Right ventricle myocardium inferior (tissue), 1 donor: ENCODE measurements at places on chromosomes 2 and 18. TPM values are rescaled to one million over a fixed set of nuclear protein-coding genes. Genes with fewer than 3 reads are reported as not detected.

The ICOS gene
- not detected for total RNA-seq

The B3GNT7 gene
- total RNA-seq = 9.1 TPM

The SCN9A gene
- 1.8 TPM for total RNA-seq

The UGT1A1 gene
- total RNA-seq = not detected

The NT5DC4 gene
- not detected for total RNA-seq

The DNAJC5G gene
- total RNA-seq = 1.9 TPM

The CD28 gene
- total RNA-seq = 0.78 TPM

DNA sequence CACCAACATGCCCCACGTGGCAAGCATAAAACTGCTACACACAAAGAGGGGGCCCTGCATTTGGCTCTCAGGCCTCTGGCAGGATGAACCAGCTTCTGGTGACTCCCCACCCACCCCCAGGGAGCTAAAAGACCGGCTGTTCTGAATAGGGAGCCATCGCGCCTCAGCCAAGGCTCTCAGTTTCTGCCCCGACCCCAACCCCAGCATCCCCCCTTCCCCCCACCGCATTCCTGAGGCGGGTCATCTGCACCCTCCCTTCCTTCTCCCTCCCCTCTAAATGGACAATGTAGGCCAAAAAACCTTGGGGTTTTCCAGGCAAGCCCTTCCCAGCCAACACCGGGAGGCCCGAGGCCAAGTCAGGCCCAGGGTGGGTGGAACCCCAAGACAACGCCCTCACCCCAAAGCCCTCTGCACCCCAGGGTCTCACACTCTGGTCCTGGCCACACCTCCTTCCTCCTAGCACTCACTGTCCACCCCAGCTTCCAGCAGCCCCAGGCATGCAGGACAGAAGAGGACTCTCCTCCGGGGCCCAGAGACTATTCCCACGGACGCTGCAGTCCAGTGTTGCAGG lies 5.7 kb downstream of the CYP26B1 start:
- no peak for DNase-seq

- DNase-seq = no peak
Observed at GRCh38 chr2:164515030-164515429, 106.3 kb downstream of the GRB14 start.

GRCh38 chr2:201249889-201250288 lies 10.4 kb upstream of the CASP8 start:
- no peak for DNase-seq

DNA sequence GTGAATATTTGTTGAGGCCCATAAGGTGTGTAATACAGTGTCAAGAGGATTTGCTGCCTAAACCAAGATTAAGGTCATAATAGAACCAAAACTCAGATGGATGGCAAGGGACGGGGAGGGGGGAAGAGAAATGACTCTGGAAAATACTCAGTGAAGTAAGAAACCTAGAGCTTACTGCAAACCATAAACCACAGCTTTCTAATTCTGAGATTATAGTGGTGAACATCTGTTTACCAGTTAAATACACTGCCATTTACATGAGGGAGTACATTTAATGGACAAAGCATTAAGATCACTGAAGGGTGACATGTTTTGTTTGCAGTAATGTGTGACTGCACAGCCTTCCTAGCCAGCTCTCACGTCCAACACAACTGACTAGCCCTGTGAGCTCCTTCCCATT lies 19.8 kb downstream of the EVX2 start:
- DNase-seq = no peak
